GM10248 (cell line): ENCODE measurements at places on chromosomes 5 and 9.
A peak's percentile ranks its signal among the peaks of the same experiment; 100 is the strongest.

GRCh38 chr5:137146402-137146890 is 352.7 kb downstream of the SPOCK1 start:
- DNase-seq, result no peak

GRCh38 chr9:131379056-131379455 is 14.8 kb upstream of the PRRC2B start:
- DNase-seq, result no peak

DNA sequence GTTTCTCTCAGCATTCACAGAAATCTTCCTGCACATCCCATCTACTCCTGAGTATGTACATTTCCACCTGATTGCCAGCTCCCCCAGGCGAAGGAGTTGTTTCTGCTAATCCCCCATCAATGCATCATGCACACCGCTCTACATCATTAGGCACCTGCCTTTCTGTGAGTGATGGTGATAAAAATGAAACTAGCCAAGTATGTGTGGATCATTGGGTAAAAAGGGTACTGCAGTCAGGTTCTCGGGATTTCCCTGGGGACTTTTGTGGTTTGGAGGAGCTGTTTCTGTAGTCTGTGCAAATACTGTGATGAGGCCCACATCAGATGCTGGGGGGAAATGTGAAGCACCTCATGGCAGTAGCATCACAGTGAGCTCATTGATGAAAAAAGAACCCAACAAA is 30.4 kb downstream of the CAMK4 start:
- peak; percentile 64 for DNase-seq

DNA sequence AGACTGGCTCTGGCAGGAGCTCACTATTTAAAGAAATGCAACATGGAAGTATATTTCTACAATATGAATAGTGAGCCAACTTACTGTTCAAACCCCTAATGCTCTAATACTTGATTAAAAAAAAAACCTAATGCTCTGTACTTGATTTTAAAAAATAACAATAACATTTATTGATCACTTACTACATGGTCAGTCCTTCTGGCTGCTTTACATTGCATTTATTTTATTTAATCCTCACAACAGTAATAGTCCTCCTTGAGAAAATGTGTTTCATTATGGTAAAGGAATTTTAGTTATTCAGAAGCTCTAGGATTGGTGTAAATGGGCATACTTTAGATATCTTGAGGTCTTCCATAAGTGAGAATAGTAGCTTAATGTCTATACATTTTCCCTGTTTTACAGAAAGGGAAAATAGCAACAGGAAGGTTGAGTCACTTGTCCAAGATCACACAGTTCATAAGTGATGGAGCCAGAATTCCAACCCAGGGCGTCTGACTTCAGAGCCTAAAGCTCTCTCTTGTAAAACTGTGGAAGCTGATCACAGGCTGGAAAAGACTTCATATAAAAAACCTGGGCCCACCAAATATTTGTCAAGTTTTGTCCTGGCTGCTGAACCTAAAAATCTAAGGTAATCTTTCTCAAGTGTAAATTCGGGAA is 1.0 kb downstream of the STARD4 start:
- DNase-seq, result no peak

DNA sequence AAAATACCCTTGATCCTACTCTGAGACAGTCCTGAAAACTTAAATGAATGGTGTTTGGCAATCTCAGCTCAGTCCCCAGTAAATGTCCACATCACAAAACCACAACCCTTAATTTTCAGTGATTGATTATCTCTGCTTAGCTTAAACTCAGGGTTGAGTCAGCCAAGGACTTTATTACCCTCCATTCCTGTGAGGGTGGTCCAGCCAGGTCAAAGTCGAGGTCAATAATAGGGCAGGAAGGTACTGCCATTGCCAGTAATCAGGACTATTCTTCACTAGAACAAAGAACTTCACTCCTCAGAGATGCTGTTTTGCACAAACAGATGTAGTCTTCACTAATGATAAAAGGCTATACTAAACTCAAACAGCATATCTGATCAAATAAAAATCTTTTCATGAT is 499.4 kb downstream of the ISL1 start:
- DNase-seq, result no peak

GRCh38 chr5:102089883-102090282 is 206.2 kb downstream of the SLCO4C1 start:
- DNase-seq, result no peak

- no peak for DNase-seq
Observed at GRCh38 chr9:36345103-36345846, 54.8 kb downstream of the RNF38 start.

DNA sequence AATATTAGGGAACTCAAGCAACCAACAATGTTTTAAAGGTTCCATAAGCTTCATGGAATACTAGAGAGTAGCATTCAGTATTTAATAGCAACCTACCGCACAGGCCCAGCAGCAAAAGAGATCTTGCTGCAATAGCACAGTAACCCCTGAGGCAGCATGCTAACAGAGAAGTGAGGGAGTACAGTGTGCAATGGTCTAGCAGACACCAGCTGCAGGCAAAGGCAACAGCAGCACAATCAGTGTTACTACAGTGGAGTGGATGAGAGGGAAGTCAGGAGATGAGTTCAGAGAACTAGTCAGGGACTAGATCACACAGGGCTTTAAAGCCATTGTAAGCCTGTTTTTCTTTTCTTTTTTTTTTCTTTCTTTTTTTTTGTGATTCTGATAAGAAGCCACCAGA is 2.8 kb downstream of the TICAM2 start:
- peak; percentile 32 for DNase-seq

- DNase-seq, result peak; percentile 58
Observed at GRCh38 chr5:179836225-179837019, 15.7 kb downstream of the SQSTM1 start.

GRCh38 chr5:80399526-80400239 is 8.2 kb upstream of the ZFYVE16 start:
- DNase-seq, result peak; percentile 24

GRCh38 chr5:20497356-20497755 is 509.4 kb upstream of the CDH18 start:
- DNase-seq, result no peak

- no peak for DNase-seq
Observed at GRCh38 chr9:36158122-36158521, 11.1 kb upstream of the CCIN start.

- peak; percentile 60 for DNase-seq
Observed at GRCh38 chr5:163347671-163348070, 89.7 kb upstream of the CCNG1 start.

GRCh38 chr5:170312666-170313065 is 15.1 kb upstream of the LCP2 start:
- no peak for DNase-seq

DNA sequence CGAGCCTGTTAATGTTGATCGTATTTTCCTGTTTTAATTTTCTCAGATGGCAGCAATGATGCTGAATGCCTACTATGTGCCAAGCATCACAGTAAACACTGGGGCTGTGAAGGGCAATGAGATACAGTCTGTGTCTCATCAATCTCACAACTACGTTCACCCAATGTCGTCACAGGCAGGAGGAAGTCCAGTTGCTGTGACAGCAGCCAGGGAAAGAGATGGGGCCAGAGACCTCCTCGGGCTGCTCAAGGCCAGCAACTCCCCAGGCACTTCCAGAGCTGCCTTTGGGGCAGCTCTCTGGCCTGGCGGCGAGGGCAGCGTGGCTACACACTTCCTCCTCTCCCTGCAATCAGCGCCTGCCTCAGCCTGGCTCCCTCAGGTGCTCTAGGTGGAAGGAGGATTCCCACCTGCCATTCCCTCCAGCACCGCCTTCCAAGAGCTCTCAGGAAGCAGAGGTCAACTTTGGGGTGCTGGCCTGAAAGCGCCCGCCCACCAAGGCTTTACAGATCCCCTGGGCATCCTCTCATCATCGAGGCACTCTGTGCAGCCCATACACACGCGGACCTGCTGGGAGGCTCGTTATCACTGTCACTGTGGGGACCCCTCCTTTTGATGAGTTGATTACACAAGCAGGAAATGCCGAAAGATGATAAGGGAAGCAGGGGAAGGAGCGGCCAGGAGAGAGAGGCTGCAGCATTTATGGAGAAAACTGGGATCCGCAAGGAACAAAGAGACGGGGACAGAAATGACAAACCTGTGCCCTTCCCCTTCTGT is 159.2 kb downstream of the ZDHHC21 start:
- DNase-seq, result no peak

DNA sequence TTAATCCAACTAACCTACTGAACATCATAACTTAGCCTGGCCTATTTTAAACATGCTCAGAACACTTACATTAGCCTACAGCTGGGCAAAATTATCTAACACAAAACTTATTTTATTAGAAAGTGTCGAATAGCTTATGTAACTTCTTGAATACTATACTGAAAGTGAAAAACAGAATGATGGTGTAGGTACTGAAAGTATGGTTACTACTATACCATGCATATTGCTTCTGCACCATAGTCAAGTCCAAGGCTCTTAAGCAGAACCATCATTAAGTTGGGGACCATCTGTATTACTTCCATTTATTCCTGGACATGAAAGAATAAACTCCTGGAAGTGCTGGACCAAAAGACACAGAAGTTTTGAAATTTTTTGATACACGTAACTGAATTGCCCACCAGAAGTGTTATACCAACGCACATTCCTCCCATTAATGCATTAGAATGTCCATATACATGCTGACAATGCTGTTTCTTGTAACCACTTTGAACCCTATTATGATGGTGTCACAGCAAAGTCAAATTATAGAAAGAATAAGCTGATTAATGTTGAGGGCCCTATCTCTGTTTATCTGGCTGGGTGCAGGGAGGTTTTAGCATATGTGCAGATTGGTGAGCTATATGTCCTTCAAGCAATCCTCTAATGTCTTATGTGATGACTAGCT is 375.7 kb downstream of the ACTL7B start:
- DNase-seq, result no peak

DNA sequence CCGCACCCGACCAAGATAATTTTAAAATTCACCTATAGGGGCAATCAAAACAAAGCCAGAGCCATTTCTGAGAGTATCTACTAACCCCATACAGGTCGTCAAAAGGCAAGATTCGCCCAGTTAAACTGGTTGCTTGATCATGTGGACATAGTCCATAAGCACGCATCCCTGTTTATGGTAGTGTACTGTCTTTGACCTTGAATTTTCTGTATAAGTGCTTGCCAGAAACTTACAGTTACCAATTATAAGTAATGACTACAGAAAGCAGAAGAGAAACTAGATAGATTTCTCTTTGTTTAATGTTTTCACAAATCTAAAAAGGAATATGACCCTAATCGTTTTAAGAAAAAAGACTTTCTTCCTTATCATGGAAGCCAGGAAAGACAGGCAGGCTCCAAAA is 25.6 kb downstream of the SLC31A1 start:
- DNase-seq, result no peak

DNA sequence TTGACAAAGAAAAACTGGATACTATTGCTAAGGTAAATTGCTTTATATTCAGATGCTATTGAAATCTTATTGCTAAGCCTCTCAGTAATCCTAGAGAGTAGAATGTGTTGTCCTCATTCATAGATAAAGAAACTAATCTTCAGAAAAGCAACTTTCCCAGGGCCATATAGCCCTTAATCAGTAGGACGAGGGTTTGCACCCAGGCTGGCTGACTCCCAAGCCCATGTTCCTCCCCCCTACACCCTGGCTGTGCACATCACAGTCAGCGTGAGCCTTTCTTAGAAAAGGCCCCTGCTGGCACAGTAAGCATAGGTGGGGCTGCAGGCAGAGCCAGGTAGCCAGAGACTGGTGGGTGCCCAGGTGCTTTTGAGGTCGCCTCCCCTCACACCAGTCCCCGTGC is 15.8 kb upstream of the GLIPR2 start:
- no peak for DNase-seq

DNA sequence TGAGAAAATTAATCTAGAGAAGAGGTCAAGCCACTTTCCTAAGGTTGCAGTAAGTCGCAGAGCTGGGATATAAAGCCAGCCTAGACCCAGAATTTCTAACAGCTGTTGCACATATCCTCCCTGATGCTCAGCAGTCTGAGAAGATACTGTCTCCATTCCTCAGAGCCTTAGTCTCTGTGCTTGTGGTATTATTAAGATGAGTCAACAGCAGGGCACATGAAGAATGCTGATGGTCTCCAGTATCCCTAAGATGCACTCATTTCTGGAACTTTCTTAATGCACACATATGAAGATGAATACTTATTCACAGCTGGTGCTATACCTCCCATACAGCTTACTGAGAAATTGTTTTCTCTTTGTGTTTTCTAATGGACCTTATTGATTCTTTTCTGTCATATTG is 32.5 kb downstream of the SGCD start:
- no peak for DNase-seq

GRCh38 chr5:50874306-50875001 is 208.0 kb downstream of the PARP8 start:
- DNase-seq, result no peak

DNA sequence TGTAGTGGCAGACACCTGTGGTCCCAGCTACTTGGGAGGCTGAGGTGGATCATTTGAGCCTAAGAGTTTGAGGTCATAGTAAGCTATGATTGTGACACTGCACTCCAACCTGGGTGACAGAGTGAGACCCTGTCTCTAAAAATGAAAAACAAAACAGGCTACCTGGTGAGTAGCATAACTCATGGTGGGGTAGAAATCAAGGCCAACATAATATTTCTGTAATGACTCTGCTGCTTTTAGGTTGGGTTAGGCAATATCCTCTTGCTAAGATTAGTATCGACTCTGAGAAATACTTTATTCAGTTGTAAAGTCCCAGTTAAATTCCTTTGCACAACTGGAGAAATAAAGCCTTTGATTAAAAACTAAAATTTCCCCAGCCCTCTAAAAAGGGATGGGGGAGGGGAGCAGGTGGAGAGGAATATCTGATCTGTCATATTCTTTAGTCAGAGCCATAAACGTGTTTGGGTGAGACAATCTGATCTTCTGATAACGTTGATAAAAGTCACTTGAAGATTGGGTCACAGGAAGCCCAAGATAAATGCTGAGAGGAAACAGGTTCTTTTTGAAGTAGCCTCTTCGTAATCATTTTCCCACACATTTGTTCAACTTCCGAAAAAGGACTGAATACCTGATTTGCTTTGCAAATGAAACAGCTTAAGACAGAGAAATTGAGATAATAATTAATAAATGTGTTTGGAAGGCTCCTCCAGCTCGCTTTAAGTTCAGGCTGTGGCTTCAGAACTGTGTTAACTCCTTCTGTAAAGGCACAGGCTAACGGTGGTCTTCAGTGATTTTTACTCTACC is 14.9 kb downstream of the IL4 start:
- peak; percentile 38 for DNase-seq

GRCh38 chr5:859391-859790 is 8.6 kb upstream of the ZDHHC11 start:
- no peak for DNase-seq

DNA sequence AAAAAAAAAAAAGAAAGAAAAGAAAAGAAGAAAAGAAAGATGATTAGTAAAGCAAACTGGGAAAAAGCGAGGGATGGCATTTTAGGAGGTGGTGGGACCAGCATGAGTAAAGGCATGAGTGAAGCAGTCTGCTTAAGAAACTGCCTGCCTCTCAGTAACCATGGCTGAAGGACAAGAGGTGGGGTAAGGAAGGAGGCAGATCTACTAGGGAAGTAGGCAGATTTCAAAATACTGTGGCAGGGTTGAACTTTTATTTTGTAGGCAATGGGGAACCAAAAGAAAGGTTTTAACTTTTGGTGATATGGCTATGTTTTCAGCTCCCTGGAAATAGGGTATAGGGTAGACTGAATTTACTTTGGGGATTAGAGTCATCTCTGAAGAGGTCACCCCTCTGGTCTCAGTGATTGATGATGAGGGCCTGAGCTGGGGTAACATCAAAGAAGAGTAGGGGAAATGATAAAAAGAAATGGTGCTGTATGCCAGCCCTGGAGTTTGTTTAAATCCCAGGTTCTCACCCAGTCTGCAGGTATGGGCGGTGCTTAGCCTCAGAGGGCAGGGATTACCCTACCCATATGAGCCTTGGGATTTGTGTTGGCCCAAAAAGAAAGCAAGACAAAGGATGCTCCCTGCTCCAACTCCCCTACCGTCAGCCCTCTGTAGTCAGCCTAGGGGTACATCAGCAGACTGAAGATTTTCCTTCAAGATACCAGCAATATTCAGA is 316.2 kb downstream of the CWC27 start:
- no peak for DNase-seq
